Left lung (tissue), 14 donors: ENCODE measurements at places on chromosomes 2 and 18. TPM values are rescaled to one million over a fixed set of nuclear protein-coding genes. Genes with fewer than 3 reads are reported as not detected.

DNA sequence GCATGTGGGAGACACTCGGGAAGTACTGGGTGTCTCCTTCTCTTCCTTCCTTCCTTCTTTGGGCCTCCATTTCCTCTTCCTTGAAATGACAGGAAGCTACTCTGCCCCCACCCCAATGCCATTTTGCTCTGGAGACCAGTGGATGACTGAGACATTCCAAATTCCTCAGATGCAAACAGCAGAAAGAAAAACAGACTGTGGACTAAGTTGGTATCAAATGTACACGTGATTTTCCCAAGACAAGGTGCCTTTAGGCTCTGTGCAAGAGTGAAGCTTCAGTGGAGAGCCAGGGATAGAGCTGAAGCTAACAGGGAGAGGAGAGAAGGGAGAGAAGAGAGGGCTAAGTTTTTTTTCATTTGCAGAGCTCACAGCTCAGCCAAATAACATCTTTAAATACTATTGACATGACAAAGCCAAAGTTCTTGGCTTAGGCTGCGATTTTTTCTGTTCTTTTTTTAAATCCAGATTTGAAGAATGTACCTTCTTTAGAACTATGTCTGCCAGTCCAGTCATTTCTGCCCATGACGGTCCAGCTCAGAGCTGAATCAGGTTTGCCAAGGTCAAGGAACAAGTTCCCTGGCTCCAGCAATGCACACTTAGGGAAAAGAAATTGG is 84.5 kb upstream of the LCLAT1 start:
- DNase-seq: no peak

DNA sequence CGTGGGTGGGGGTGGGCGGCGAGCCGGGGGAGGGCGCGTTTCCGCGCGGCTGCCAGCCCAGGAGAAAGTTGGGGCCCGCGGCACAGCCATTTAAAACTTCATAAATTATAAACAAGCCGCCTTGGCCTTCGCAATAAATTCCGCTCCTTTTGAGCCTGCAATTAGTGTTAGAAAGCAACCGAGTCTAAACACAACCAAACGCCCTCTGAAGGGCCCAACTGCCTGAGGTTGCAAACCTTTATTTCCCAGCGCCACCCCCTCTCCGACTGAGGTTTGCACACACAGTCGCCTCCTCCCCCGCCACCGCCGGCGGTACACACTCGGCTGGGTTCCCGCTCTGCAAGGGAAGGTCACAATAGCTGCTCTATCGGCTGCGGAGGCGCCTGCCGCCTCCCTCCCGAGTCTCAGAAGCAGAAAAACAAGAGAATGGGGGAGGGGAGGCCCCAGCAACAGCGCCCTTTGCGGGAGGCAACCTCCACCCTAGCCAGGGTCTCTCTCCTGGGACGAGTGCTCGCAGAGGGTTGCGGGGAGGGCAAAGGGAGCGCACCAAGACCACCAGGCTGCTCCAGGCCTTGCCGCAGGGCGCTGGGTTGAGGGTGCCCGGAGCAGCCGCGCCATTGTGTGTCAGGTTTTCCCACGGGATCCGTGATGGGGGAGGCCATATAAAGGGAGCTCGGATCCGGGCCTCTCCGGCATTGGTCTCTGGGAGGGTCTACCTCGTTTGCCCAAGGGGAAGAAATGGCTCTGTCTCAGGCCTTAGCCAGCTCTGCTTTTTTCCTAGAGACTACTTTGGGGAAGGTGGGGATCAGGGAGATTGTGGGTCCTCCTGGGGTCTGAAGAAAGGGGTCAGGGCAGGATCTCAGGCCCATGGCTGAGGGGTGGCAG is 13.4 kb upstream of the HOXD1 start:
- DNase-seq: no peak

GRCh38 chr2:95728878-95729596 is 137.2 kb downstream of the TRIM43 start:
- peak; percentile 54 for DNase-seq

DNA sequence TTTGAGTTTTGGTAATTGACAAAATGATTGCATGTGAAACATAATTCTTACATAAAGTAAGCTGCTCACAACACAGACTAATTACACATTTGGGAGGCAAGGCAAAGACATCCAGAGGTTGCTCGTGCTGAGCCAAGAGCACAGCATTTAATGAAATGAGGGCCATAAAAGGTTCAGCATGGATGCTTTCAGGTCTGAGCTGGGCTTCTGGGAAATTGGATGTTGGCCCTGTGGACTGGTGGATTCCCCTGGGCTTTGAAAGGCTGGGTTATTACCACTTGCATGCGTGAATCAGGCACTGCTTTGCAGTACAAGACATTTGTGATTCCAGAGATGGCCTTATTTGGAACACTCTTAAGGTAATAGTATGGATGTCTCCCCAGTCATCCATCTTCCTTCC is 533.5 kb upstream of the NRP2 start:
- no peak for DNase-seq

Gene MC4R
- 0.72 TPM for polyA plus RNA-seq

Gene CAPN14
- 0.38 TPM for polyA plus RNA-seq

Gene DHRS9
- 0.73 TPM for polyA plus RNA-seq

Gene GAD1
- polyA plus RNA-seq: 1.2 TPM
